ENCODE measurements at places on chromosomes 2 and 18.
A peak's percentile ranks its signal among the peaks of the same experiment; 100 is the strongest.

GRCh38 chr2:19299032-19299431 lies 59.4 kb downstream of the OSR1 start:
- DNase-seq = no peak

GRCh38 chr2:170928824-170929685 lies at the start of gene GORASP2:
GORASP2 (plus strand) TSS chr2:170929253; CDS start chr2:170929341, 88 bp downstream.
- DNase-seq = peak; percentile 94

GRCh38 chr2:74922592-74923227 lies 35.7 kb upstream of the POLE4 start:
- no peak for DNase-seq

DNA sequence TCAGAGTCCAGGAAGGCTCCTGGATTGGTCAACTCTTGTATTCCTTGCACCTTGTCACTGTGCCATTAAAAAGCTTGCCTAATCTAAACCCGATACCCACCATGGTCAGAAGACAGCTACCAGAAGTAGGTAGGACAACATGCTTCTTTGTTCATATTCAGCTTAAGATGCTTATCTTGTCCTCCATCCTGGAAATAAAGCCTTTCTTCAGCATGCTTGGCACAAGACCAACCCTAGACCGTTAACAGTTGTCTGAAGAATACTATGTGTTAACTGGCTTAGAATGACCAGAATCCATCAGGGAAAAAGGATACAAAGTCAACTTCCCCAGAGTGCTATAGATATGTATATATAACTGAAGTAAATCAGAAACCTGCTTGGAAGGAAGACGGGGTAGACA lies 193.9 kb downstream of the ZRANB3 start:
- DNase-seq = no peak

GRCh38 chr2:230016844-230017243 lies 51.9 kb downstream of the SLC16A14 start:
- no peak for DNase-seq

DNA sequence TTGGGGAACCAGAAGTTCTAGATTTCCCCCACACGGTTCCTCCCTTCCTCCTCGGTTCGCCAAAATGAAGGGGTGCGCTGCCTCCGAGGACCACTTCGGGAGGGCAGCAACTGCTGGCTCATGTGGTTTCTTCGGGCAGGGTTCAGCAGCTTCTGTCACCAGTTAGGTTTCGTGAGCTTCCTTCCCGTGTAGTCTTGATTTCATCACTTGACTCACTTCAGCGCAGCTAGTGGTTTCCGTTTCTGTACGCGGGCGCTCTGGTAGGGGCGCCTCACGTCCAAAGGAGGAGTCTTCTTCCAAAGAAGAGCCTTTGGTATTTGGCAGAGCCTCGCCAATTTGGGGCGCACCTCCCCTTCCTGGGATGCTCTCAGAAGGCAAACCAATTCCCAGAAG lies 485 bp upstream of the GALNT3 start:
- peak; percentile 27 for DNase-seq

DNA sequence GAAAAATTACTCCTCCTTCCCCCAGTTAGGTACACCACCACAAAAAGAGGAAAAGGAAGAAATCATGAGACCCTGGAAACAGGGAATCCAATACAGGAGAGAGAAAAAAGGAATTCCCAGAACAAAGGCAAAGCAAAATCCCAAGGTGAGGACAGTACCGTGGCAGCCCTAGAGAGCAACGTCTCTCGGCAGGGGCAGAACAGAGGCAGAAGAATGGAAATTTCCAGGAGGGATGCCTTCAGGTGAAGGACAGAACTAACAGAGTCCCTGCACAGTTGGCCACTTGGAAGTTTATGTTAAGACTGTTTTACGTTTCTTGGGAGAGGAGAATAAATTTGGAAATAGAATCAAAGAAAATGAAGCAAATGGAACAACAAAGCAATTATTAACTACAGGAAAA lies 27.7 kb downstream of the GRB14 start:
- DNase-seq = no peak

DNA sequence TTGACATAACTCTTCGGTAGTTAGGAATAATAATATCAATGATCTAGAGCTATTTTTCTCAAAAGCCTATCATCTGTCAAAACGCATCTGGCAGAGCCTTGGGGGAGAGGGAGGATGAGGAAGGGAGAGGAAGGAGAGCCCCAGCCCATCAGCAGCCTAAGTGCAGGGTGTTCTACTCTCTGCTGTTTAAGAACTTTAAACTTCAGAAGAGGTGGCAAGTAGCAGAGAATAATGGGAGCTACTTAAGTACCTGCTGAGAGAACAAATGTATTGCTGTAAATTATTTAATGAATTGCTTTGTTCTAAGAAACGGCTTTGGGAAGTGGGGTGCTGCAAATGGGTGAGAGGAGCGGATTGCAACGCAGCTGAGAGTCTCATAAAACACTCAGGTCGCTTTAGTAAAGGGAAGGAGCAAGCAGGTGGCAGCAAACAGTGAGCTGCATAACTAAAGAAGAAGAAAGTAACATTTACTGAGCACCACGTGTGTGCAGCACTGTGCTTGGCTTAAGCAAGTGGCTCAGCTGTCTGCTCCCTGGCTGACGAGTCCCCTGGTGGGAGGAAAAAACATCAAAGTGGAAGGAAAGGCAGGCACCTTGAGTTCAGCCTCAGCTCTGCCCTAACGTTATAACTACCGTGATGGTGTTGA lies 26.3 kb upstream of the SH3RF3 start:
- no peak for DNase-seq

DNA sequence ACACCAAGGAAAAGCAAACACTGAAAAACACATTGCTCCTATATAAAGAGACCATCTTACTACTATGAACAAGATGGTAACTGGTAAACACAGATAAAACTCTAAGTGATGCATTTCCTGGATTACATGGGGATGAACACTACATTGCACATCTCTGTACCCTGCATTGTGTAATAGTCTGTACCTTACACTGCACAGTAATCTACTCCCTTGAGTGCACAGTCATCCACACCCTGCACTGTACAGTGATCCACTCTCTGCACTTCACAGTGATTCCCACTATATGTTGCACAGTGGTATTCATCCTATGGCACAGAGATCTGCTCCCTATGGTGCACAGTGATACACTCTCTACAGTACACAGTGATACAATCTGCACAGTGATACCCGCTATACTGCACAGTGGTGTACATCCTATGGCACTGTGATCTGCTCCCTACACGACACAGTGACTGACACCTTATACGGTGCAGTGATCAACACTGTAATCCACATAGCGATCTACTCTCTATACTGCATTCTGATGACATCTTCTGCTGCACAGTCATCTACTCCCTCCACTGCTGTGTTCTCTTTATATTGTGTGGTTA lies 462.2 kb upstream of the RGPD4 start:
- DNase-seq = no peak

- DNase-seq = no peak
Observed at GRCh38 chr2:118473241-118473640, 374.2 kb downstream of the EN1 start.

DNA sequence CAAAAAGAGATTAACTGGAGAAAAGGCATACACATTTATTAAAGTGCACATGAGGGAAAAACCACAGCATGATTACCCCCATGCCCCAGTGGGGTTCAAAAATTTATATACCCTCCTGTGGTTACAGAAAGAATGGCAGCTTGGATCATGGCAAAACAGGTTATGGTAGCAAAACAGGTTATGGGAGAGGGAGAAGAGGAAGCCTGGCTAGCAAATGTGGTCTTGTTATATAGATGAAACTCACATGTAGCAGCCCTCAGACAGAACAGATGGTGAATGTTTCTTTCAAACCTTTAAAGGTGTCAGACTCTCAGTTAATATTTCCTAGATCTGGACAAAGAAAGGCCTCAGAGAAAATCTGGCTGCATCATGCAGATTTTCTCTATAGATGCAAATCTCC lies 178.2 kb upstream of the ZC3H15 start:
- no peak for DNase-seq

DNA sequence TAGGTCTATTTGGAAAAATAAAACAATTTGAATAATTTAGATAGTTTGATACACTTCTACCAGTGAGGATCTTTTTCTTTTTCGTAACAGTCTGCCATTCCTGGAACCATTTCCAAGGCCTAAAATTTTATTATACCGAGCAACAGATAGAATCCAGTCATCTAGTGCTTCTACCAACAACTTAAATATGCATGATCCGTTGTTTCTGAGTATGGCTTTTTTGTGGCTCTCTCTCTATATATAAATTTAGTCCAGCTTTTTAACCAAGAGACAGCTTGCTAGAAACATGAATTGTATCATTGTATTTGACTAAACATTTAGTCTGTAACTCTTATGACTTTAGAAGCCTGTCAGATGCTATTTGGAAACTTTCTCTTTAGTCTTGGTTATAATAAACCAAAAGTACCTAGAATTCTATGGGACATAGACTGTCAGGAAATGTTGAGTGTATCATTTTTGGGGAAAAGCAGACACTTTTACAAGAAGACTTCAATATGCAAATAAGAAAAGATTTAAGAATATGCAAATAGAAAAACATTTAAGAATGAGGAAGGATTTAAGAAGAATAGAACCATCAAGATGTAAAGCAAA lies 161.4 kb downstream of the ZEB2 start:
- no peak for DNase-seq

DNA sequence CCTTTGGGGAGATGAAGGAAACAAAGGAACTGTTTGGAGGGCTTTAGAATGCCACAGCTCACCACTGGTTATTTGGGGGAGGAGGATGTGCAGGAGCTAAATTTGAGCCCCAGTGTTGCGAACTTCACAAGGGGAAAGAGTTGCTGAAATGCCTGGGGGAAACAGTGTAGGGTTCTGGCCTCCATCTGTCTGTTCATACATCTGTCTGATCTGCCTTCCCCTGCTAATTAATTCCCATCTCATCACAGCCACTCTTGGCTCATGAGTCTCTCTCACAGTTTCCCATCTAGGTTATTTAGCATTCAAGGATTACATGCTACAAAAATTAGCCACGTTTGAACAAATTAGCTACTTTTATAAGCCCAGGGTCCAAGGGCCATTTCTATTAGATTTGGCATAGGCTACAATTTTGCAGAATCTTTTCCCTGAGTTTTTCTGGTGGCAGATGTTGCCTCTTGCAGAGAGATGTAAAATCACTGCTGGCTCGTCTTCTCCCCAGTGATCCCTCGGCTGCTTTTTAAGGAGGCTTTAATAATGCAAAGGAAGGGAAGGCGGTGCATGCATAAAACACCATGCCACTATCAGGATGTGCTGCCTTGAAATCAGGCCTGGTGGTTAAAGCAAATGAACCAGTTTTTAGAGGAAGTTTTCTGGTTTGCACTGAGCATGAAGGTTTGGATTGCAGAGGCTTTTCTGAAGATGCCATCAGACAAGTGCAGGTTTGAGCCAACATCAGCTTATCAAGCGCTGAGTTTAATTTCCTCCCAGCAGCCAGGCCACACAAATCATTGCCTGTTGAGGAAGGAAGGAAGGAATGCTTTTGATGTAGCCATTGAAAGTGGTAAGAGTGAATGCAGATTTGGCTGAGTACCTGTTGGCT lies 35.0 kb downstream of the ADD2 start:
- no peak for DNase-seq

DNA sequence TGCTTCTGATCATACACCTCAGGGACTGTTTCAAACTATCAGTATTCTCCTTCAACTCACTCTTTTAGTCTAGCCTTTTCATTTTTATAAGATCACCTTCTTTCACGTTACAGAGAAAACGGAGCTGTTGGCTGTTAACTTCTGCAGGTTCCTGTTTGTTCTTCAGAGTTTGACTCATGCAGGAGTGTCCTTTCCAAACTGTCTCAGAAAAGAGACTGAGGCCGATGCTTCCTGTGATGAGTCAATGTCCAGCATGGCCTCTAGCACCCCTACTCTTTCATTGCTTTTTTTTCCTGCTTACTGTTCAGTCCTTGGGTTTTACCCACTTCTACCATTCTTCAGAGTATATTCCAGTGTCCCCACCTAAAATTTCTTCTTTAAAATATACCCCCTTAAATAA lies 240.8 kb upstream of the RGPD4 start:
- no peak for DNase-seq

DNA sequence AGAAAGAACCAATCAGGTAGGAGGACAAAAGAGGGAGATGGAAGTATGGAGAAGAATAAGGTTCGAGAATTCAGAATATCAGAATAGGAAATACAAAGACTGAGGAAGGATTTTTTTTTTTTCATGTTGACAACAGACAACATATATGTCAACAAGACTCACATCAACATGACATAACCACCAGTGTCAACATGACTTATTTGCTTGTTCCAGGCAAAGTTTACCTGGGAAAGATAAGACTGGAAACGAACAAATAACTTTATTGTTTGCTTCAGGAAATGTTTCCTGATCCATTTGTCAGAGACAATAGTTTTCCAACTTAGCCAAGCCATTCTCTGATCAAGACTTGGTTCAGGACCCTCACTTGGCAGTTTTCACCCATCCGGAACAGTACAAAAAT lies 321.9 kb upstream of the NETO1 start:
- no peak for DNase-seq

DNA sequence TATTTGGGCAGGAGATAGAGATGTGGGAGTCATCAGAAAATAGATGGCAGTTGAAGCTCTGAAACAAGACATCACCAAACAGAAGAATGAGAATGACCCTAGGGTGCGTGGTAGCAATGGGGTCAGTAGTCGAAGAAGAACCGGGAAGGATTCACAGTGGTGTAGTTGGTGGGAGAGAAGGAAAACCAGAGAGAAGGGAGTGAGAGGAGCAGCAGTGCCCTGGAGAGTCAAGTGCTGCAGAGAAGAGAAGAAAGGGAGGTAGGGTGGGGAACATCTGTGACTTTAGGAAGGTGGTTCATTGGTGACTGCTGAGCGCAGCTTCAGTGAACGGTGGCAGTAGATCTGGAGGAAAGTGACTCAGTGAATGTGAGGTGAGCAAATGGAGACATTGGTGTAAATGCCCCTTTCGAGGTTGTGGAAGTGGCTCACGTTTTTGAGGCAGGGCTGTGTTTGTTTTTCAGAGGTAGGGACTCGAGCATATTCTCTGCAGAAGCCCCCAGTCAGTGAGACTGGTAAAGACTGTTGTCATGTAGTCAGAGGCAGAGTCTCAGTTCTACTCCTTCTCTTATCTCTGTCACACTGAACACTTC lies 36.4 kb downstream of the CDC42EP3 start:
- DNase-seq = no peak

DNA sequence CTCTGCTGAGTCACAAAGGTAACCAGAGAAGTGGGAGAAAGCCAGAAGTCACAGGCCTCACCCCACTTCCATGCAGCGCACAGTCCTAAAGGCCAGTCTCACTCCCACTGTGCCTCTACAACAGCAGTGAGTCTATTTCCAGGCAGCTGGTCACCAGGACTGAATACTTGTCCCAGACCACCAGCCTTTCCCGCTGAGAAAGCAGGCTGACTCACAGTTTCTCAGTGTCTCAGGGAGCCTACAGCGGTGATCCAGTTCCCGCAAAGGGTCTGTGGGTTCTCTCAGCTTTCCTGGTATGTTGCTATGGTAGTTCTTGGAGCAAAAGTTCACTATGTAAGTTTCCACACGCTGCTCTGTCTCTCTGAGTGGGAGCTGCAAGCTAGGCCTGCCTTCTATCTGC lies 622.5 kb downstream of the RNF144A start:
- no peak for DNase-seq

DNA sequence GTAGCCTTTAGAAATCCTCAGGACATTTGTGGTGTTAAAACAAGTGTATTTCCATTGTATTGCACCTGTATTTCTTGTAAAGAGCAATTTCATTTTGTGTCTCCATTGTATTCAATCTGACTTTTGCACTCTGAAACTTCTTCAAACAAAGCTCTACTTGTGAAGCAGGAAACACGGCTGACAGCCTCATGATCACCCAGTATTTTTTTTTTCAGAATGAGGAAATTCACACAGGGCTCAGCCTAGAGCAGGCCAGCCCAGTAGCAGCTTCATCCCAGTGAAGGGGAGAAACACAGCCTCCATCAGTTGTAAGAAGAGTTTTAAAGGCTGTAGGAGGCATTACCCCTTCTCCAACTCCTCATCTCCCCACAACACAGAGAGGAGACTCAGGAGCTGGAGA lies 175.9 kb upstream of the KLHL29 start:
- no peak for DNase-seq

GRCh38 chr2:45928946-45929345 lies 277.5 kb downstream of the PRKCE start:
- DNase-seq = no peak

Data from activated gamma-delta T cell (primary cell).